ENCODE measurements at places on chromosomes 1 and 21. TPM values are rescaled to one million over a fixed set of nuclear protein-coding genes. Genes with fewer than 3 reads are reported as not detected.

Gene CFAP107
- total RNA-seq: not detected

Gene FAM163A
- total RNA-seq: 3.7 TPM

Gene LCE1A
- not detected for total RNA-seq

Gene S100A14
- total RNA-seq: 1.0 TPM

Gene XPR1
- total RNA-seq: 36.4 TPM

Gene LCE1D
- total RNA-seq: not detected

Gene CACNA1E
- 84.6 TPM for total RNA-seq

Gene SEMA4A
- 28.9 TPM for total RNA-seq

DNA sequence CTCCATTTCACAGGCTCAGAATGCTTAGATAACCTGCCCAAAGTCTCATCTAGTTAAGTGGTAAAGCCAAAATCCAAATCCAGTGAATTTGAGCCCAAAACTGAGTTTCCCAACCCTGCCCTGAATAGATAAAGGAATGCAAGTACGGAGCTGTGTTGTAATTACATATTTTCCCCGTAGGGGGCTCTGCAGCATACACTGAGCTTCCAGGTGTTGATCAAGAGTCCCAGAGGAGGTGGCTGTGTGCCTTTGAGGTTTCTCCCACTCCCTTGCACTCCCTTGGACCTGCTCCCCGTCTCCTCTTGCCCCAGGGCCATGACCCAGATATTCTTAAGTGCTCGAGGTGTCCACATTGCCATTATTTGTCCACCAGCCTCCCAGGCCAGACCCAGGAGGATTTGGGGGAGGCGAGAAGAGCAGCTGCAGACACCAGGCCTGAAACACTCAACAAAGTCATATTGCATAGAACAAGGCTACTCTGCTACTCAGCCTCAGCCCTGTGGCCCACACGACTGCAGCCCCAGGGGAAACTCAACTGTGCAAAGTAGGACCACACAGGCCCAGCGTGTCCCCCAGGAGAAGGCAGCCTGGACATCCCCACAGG, 18.4 kb upstream of the LY9 start:
- no peak for DNase-seq

DNA sequence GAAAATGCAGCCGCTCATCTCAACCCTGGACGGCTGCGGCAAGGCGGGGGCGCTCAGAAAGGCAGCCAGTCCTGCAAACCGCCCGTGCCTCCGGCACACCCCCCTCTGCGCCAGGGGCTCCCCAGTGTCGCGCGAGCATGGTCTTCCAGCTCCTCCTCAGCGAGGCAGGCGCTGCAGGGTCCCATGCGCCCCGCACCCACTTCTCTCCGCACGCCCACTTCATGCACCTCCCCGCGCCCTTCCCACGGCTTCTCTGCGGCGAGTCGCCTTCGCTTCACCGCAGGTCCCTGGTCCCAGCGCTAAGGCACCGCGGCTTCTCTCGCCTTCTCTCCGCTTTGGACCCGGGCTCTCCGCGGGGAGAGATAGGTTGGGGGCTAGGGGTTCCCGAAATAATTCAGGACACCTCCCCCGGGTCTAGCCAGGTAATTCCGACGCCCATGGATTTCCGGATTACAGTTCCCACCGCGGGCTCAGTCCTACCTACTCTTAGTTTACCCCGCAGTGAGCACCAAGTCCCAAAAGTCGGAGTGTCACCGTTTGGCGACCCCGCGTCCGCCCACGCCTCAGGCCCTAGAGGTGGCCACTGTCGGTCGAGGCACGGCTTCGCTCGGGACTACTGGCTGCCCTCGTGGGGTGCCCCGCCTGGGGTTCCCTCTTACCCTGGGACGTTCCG, 67.5 kb downstream of the SYT2 start:
- DNase-seq: no peak

DNA sequence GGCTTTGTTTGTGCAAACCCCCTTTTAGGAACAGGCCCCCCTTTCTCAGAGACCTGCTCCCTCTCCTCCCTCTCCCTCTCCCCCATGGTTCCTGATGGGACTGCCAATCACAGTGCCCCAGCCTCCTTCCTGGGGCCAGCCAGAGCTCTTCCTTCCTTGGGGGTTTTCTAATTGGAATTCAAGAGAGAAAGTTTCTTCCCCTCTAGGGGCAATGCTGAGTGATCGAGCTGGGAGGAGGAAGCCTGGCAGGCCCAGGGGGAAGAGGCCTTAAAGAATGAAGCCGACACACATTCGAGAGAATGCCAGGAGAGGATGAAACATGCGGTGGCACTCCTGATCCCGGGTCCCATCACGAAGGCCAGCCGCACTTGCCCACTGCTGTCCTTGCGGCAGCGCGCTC, 21.3 kb upstream of the COL16A1 start:
- DNase-seq: no peak

GRCh38 chr1:247407180-247407616, 8.8 kb upstream of the NLRP3 start:
- no peak for DNase-seq

- DNase-seq: no peak
Measured at GRCh38 chr1:244788493-244789275, 46.8 kb upstream of the COX20 start.

- DNase-seq: no peak
Measured at GRCh38 chr1:246078126-246078887, 428.8 kb downstream of the SMYD3 start.

DNA sequence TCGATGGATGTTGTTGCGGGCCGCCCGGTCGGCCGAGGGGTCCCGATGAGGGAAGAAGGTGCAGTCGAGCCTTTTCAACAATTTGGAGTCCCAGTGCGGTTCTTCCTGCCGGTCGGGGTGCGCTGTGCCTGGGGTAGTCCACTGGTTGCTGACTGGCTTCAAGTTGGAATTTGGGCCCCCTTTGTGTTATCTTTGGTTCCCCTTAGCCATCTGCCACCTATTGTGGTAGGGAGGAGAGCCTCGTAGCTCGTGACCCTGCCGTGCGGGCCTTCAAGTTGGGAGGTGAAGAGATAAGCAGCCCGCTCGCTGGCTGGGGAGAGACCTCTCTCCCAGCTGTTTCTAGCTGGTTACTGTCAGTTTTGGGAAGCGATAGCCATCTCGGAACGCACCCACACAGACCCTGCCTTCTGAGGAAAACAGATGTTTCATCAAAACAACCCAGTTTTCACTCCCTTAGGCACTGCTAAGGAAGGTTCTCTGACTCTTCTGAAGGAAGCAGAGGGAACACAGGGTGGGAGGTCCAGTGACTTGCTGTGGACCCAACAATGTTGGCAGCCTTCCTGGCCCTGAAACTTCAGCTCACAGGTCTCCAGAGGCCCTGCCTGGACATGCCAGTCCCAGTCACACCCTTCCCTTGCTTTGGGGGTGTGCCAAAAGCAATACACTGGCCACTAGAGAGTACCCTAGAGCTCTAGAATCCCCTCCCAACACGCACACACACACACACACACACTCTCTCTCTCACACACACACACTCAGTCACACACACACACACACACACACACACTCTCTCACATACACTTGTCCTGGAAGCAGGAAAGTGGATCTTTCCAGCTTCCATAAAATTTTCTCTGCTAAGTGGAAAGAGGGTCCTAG, 1.0 kb downstream of the BTG2 start:
- DNase-seq: peak; percentile 71

GRCh38 chr1:242178924-242179708, 180.2 kb upstream of the MAP1LC3C start:
- DNase-seq: no peak

GRCh38 chr1:116417678-116418077, 44.6 kb downstream of the ATP1A1 start:
- DNase-seq: no peak

DNA sequence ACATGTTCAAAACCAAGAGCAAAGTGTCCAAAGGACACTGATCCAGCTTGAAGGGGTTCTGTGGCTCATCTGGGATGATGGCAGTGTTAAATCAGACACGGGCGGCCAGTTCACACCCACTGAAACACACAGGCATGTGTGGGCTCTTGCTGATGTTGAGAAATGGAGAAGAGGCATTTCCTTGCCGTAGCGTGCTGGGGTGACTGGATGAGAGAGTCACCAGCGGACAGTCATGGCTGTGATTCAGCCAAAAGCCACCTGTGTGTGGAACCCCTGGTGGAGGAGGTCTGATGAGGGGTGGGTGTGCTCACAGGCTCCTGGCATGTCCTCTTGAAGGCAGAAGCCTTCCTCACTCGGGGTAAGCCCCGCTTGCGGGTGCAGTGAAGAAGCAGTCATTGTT, 7.2 kb downstream of the C1orf35 start:
- DNase-seq: no peak

DNA sequence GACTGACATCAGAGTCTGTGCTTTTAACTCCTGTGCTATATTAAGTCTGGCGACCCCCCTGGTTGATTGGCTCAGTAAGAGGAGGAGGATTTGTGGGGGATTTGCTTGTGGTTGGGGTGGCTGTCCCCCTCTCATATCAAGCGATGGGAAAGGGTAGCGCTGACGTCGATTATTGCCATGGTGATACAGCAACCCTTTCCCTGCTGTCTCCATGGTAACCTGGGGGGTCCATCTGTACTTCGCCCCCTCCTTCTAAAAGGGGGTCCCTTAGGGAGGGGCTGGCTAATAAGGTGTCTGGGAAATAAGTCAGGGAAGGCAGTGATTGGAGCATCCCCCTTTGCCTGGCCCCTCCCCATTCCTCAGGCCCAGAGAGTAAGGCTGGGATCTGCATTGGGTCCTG, 4.7 kb downstream of the FAM229A start:
- DNase-seq: no peak

GRCh38 chr1:47575855-47576757, 138.3 kb downstream of the FOXD2 start:
- no peak for DNase-seq

- DNase-seq: no peak
Measured at GRCh38 chr1:53514436-53514835, 55.2 kb downstream of the DMRTB1 start.

- DNase-seq: no peak
Measured at GRCh38 chr21:31190516-31190915, 152.2 kb upstream of the KRTAP19-8 start.

DNA sequence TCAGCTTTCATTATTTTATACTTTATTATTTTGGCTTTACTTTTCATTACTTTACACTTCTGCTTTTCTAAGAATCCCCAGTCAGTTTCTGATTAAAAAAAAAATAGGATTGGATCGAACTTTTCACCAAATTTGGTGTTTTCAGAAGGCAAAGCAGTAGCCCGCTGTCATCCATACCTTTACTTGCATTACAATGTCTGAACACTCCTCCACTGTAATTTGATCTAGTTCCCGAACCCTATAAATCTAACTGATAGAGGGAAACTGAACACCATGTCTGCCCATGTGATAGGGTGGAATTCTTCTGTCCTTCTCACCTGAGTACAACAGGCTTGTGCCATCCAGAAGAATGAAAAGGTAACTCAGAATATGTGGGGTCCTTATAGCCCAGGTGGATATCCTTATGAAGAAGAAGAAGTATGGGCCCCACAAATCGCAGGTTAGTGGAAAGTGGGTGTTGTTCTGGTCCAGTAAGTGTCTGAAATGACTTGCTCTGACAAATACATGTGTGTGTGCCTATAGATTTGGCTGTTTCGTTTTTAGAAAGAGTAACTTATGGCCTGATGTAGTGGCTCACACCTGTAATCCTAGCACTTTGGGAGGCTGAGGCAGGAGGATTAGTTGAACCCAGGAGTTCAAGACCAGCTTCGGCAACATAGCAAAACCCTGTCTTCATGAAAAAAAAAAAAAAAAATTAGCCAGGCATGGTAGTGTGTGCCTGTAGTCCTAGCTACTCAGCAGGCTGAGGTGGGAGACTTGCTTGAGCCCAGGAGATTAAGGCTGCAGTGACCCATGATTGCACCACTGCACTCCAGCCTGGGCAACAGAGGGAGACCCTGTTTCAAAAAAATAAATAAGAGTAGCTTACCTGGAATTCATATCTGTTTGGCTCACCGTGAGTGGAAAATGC, 26.6 kb upstream of the CDC14A start:
- no peak for DNase-seq

- no peak for DNase-seq
Measured at GRCh38 chr1:168223681-168224540, 1.9 kb upstream of the SFT2D2 start.

- DNase-seq: no peak
Measured at GRCh38 chr21:38933731-38934130, 128.0 kb downstream of the ETS2 start.

DNA sequence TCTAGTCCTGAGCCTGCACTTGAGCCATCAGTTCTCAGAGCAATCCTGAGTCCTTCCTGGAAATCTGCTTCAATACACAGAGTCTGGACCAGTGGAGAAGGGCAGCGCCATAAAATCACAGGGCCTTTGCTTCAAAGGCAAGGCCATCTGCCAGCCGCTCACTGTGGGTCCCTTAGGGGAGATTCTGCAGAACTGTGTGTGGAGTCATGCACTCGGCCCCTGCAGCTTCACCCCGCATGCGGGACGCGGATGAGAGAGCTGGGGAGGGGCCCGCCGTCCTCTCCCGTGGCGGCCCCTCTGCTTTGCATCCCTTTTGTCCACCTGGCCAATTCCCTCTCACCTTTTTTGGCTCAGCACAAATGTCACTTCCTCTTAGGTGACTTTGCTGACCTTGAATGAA, 311.2 kb upstream of the VAMP3 start:
- no peak for DNase-seq

DNA sequence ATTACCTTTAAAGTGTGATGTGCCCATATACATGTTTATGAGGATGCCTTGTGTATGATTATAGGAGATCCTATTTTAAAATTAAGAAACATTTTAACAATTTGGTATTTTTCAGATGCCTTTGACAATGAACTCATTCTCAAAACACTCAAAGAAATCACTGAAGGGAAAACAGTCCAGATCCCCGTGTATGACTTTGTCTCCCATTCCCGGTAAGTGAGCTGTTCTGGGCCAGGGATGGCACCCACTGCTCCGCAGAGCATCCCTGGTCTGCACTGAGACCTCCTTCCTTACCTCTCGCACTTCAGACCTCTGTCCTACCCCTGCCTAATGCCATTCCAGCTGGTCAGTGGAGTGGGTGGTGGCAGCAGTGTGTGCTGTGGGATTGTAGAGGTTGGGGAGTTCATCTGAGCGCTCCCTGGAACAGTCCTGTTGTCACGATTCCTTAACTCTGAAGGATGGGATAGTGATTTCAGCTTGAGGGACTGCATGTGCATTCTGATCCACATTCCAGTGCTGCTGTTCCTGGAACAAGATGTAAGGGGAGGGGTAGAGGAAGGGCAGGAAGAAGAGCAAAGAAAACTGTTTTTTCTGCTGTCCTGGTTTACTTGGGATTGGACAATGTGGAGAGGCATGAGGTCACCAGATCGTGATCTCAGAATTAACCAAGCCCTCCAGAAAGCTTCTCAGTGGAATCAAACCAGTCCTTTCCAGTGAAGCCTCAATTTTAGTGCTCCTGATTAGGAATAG, 63.9 kb downstream of the UCK2 start:
- no peak for DNase-seq
